AML-193 (cell line): ENCODE measurements at places on chromosomes 1 and 21.

DNA sequence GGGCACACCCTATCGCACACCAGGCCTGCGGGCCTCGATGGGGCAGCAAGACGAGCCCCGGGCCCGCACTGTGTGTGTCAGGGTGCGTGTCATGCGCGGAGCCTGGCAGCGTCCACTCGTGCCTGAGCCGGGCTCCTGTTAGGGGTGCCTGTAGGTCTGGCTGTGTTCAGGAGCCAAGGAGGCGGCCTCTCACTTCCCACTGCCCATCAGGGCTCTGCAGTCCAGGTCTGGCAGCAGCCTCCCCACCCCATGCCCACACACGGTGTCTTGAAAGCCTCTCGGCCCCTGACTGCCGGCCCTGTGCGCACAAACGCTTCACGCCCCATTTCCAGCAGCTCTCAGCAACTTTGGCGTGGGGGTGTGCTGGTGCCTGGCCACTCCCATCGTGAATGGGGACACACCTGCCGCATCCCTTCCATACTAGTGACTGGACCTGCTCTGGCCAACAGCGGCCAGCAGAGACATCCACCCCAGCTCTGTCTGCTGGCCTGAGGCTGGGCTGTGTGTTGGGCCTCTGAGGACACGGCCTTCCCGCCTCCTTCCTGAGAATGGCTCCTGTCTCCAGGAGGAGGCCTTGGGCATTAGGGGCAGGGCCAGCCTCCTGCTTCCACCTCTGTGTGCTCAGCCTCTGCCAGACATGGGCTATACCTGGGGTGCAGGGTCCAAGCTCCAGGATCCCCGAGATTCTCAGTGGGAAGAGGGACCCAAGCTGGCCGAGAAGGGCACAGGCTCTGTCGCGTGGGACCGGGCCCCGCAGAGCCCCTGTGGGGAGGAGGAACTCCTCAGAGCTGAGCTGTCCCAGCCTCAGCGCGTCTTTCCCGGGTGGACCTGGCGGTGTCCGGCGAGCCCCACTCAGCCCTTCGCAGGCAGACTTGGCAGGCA, 41.8 kb upstream of the ACTRT2 start:
- no peak for DNase-seq

- DNase-seq, result no peak
Measured at GRCh38 chr1:223682502-223682901, 17.0 kb upstream of the CAPN8 start.

DNA sequence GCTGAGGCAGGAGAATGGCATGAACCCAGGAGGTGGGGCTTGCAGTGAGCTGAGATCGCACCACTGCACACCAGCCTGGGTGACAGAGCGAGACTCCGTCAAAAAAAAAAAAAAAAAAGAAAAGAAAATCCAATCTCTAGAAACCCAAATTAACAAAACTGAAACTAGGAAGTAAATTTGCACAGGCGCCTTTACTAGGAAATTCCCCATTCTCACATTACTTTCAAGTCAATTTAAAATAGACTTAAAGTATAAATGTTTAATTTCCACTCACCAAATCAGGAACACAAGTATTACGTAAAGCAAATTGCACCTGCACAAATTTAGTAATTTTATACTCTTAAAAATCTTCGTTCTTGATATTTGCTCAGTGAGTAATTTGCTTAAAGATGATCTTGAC, 67.8 kb upstream of the BCAR3 start:
- no peak for DNase-seq

GRCh38 chr1:35851132-35851869, 31.7 kb upstream of the AGO1 start:
- DNase-seq, result no peak

DNA sequence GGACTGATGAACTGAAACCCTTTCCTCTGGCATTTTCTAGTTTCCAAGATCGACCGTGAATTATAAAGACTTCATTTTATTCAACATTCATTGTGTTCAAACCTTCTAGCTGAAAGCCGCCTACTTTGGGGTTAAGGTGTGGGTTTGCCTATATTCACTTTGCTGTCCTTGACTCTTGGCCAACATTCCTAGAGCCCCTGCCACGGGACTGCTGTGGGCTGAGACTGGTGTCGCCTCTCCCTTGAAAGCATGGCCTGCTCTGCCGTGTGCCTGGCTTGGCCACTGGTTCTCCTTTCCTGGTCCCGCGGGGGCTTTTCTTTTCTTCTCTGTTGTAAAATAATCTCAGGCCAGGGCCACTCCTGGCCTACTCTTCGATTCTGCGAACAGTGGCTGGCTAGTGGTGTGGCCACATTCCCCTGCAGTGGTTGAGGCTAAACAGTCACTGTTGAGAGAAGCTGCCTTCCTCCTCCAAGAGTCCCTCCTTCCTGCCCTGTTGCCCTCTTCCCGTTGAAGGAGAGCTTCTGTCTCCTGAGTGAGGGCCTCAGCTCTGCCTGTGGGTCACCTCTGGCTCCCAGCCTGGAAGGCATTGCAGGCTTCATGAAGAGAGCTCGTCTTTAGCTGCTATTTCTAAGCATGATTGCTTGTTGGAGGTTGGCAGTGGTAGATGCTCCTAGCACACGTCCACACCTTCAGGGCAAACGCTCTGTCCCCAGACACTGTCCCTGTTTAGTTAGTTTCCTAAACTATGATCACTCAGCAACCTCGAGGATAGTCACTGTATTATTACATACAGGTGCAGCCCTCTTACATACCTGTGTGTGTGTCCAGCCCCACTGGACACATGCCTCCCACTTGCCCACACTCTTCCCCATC, 80.5 kb downstream of the GALNT2 start:
- DNase-seq, result no peak

DNA sequence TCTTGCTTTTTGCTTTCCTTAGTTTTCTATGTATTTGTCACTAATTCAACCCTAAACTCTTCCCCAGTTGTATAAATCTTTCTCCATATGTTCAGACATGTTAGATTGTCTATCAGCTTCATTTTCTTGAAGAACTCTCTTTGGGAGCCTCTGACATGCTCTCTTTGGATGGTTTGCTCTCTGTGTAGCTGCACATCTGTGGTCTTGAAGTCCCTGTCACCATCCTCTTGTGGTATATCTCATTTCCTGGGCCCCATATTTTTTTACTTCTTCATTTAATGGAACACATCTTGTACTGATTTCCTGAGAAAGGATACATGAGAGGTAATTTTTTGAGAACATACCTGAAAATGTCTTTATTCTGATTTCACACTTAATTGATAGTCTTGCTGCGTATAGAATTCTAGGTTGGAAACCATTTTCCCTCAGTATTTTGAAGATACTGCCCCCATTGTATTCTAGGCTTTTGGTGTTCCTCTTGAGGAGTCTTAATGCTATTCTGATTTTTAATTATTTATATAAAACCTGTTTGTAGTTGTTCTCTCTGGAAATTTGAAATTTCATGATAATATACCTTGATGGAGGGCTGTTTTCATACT, 72.6 kb downstream of the ST3GAL3 start:
- peak; percentile 39 for DNase-seq

- DNase-seq, result no peak
Measured at GRCh38 chr1:246591047-246591446, 24.8 kb downstream of the CNST start.

DNA sequence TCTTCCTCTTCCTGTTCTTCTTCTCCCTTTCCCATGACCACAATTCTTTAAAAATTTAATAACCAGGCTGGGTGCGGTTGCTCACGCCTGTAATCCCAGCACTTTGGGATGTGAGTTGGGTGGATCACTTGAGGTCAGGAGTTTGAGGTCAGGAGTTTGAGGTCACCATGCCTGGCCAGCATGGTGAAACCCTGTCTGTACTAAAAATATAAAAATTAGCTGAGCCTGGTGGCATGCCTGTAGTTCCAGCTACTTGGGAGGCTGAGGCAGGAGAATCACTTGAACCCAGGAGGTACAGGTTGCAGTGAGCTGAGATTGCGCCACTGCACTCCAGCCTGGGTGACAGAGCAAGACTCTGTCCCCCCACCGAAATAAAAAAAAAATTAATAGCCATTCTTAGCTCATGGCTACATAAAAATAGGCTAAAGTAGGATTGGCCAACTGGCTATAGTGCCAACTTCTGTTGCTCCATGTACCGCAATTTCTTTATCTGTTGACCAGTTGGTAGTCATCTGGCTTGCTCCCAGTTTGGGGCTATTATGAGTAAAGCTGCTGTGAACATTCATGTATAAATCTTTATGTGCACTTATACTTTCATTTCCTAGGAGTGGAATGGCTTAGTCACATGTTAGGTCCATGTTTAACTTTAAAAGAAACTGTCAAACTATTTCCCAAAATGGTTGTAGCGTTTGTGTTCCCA, 136.3 kb downstream of the PEX14 start:
- DNase-seq, result no peak

GRCh38 chr1:21325731-21326387, 35.6 kb upstream of the ECE1 start:
- no peak for DNase-seq

- no peak for DNase-seq
Measured at GRCh38 chr1:41160498-41161110, 81.5 kb downstream of the SCMH1 start.

DNA sequence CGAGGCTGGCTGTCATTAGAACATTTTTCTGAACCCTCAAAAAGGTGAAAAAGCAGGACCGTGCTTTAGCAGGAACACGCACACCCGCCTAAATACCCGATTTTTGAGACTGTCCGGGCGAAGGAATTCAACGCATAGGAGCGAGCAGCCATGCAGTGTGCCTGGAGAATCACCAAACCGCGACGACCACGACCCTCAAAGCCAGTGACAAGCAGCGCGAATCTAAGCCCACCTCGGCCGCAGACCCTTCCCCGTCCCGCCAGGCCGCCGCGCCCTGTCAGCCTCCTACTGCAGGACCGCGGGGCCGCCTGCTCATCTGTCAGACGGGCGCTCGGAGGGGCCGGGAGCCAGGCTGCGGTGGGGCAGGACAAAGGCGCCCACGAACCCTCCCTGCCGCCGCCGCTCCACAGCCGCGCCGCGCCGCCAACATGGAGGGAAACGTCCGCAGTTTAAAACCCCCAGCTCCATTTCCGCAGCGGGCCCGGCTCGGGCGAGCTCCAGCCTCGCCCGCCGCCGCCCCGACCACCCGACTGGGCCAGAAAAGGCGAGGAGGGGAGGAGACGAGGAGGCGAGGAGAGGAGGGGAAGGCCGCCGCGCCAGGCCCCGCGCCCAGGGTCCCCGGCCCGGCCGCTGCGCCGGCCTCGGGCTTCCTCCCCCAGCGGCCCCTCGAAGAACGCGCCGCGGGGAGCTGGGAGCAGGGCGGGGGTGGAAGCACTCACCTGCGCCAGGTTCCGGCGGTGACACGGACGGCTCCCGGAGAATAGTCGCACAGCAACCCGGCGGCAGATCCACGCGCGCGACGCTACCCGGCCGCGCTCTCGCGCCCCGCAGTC, at the start of gene LBR:
Gene LBR, minus strand, starts transcription at position 804 of the 833 bp plus-strand sequence. CDS start 3,963 bp downstream, outside the sequence.
- DNase-seq, result no peak

- DNase-seq, result no peak
Measured at GRCh38 chr1:19648689-19649088, 4.6 kb downstream of the NBL1 start.

DNA sequence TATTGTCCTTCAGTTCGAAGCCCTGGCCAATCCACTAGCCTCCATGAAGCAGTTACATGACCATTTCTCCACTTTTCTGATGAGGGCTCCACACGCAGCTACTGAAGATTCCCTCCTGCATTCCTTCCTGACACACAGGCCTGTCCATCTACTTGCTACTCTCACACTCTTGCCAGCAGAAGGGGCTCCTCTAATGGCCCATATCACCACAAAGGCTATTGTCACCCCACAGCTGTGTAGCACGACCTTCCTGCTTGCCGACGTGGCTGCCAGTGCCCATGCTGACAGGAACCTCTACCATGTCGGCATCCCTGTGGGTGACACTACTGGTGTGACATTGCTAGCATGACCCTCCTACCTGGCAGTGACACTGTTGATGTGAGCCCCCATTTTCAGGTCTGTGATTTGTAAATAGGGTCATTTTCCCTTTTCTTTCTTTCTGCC, 1528.6 kb upstream of the TPTE start:
- no peak for DNase-seq

- no peak for DNase-seq
Measured at GRCh38 chr1:239315631-239316217, 70.6 kb upstream of the CHRM3 start.

- no peak for DNase-seq
Measured at GRCh38 chr1:111965781-111966443, 23.6 kb downstream of the KCND3 start.

GRCh38 chr1:201355471-201355870, 22.0 kb downstream of the TNNT2 start:
- DNase-seq, result no peak

- peak; percentile 86 for DNase-seq
Measured at GRCh38 chr1:58919959-58920321, 136.1 kb upstream of the JUN start.

DNA sequence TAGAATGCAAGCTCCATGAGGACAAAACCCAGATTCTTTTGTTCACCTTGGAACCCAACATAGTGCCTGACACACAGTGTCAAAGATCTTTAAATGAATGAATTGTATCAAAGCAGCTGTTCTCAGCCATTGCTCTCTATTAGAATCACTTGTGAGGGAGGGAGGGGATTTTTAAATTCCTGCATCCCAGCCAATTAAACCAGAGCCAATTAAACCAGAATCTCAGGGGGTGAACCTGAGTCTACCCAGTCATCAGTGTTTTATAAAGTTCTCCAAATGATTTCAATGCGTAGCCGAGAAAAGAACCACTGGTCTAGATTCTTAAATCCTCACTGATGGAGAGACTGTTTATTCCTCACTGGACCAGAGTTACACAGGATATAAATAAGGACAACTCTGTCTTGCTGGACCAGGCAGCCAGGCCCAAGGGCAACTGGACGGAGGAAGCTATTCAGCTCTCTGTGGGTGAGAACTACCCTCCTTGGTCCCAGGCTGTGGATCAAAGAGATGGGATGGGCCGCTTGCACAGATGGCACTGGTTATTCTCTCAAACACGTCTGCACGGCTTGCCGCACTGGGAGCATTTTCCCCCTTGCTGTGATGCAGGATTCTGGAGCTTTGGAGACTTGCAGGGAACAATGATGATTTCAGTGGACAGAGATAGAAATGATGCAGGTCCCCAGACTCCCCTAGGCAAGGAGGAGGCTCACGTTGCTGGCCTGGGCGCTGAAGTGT, 20.0 kb upstream of the CDCA8 start:
- DNase-seq, result no peak

DNA sequence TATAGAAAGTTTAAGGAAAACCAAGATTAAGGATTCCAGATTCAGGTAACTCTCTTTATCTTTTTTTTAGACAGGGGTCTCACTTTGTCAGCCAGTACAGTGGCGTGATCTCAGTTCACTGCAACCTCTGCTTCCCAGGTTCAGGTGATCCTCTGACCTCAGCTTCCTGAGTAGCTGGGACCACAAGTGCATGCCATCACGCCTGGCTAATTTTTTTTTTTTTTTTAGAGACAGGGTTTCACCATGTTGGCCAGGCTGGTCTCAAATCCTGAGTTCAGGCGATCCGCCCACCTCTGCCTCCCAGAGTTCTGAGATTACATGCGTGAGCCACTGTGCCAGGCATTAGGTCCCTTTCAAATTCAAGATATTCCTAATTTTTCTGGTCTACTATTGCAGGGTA, 15.9 kb downstream of the LZIC start:
- no peak for DNase-seq

GRCh38 chr1:51482881-51483280, 36.2 kb downstream of the EPS15 start:
- no peak for DNase-seq

DNA sequence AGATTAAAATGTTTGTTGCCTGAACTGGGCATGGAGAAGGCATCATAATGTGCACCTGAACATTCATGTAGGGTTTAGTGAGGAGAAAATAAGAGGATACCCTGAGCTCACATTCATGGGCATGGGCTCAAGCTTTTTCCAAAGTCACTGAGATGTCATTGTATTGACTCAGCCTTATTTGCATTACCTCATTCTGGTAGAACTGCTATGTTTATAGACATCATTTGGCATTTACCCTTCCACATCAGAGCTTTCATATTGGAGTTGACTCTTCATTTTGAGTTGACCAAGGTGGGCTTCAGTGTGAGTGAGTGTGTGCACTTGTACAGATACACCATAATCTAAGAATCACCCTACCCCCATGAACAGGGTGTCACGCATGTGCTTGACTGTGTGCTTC, 143.2 kb downstream of the PBX1 start:
- DNase-seq, result no peak
